ENCODE measurements at places on chromosomes 3 and 15.

DNA sequence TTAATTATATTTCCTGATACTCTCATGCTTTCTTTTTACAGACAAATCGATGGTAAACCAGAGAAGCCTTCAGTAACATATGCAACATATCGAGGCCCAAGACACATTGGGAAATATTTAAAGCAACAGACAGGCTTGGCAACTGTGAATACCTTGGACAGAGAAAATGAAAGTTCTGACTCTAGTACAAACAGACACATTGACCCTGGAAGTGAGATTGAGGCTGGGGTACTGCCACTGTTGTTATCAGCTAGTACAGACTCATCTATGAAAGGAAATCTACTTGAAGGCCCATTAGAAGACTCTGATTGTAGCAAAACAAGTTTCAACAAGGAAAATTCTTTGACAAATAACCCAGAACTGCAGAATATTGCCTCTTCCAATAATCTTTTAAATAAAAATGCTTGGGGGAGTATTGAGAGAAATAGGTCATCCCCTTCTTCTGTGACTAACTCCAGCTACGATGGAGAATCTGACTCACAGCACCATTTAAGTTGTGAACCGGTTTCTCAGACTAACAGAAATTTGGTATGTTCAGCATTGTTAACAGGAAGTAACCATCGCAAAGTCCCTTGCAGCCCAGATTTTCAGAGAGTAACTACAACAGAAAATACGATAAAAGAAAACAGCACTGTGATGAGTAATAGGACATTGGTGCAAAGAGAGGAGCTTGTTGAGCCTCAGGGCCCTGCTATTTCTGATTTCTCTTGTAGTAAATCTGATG is 50.2 kb downstream of the CRYBG3 start:
- DNase-seq: no peak

DNA sequence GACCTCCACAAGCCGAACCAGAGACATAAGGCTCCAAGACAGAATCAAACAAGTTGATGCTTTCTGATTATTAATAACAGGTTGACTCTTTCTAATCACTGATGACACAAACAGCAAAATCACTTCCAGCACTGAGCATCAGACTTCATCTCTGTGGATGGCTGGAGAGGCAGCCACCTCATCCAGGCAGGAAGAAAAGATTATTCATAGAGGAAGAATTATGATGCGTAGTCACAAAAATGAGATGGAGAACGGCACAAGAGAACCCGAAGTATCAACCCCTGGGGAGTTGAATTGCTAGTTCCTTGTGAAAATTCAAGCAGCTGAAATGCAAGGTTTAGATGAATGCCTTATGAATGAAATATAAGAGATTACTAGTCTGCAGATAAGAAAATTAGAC is 49.9 kb upstream of the LMCD1 start:
- DNase-seq: no peak

GRCh38 chr3:109033000-109033660 is 79.5 kb upstream of the GUCA1C start:
- no peak for DNase-seq

- DNase-seq: peak; percentile 93
These were observed 15.6 kb downstream of the TEX264 start for GRCh38 chr3:51686512-51687215.

- no peak for DNase-seq
These were observed 353.6 kb downstream of the CLSTN2 start for GRCh38 chr3:140288595-140288994.

DNA sequence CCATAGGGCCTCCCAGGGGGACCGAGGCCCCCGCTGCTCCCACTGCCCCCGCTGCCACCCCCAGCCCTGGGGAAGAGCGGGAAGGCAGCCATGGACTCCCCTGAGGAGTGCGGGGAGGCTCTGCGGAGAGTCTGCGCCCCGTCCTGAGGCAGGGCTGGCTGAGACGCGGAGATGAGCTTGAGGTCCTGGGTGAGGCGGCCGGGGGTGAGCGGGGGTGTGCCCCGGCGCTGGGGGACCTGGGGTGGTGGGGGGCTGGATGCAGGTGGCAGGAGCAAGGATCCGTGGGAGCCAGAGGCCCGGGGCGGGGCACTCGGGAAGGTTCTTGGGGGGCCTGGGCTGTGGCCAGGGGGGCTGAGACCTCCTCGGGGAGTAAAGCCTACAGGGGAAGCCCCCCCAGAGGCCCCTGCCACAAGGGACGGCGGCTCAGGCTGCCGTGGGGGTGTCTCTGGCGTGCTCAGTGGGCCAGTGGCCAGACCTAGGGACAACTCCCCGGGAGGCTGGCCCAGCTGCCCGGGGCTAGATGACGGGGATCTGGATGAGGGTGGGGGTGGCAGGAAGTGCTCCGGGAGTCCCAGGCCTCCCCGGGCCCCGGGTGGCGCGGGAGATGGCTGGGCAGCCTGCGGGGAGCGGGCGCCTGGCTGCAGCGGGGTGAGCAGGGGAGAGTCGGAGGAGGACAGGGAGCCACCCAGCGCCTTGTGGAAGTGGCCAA is 45.9 kb downstream of the HCN4 start:
- peak; percentile 56 for DNase-seq

DNA sequence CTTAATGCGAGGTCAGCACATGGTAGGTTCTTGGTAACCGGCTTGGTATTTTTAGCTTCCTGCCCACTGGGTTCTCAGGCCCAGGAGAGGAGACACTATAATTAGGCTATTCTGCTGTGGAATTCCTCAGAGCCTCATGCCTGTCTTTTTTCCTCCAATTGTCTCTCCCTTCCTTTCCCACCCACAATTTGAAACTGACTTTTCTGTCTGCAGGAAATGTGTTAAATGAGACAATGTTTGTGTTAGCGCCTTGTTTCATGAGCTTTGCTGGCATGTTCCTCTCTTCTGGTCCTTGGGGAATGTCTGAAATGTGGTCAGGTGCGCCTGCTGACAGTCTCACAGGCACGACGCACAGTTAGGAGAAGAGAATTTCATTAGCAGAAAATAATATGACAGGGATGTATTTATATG is 223.6 kb upstream of the CTNNB1 start:
- DNase-seq: no peak

DNA sequence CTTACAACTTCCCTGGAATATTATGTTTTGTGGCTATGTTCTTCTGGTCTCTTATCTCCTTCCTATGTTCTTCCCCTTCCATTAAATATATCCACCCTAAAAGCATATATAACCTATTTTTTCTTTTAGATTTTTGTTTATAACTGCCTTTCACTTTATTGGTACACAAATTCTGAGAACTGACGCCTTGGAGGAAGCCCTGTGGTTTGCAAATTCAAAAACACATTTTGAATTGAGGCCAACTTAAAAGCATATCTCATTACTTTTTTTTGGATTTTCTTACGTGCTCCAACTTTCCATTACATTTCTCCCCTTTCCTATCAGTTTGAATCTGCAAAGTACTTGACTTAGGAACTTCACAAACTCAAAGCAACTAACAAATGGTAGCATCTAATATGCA is 15.3 kb upstream of the COLQ start:
- no peak for DNase-seq

DNA sequence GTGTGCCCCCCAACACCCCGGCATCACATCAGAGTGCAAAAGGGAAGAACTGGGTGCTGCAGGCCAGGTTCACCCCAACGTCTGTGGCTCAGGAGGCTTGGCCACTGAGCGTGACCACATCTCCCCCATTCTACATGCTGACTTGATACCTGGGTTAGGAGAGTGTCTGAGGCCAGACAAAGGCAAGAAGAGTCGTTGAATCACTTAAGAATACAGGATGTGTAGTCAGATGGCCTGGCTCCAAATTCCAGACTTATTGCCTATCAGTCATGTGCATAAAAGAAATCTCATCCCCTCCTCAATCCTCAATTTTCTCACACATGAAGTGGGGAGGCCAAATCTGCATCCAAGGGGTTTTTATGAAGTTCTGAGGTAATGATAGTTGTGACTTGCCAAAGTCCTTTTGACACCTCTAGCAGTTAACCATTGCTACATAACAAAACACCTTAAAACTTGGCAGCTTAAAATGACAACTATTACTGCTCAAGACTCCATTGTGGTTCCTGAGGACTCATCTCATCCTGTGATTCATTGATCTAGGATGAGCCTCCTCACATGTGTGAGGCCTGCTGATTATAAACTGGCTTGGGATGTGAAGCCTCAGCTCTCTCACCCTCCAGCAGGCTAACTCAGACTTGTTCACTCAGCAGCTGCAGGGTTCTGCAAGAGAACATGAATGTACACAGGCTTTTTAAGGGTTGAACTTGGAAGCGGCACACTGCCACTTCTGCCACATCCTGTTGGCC is 138.8 kb upstream of the TLE3 start:
- DNase-seq: peak; percentile 33

DNA sequence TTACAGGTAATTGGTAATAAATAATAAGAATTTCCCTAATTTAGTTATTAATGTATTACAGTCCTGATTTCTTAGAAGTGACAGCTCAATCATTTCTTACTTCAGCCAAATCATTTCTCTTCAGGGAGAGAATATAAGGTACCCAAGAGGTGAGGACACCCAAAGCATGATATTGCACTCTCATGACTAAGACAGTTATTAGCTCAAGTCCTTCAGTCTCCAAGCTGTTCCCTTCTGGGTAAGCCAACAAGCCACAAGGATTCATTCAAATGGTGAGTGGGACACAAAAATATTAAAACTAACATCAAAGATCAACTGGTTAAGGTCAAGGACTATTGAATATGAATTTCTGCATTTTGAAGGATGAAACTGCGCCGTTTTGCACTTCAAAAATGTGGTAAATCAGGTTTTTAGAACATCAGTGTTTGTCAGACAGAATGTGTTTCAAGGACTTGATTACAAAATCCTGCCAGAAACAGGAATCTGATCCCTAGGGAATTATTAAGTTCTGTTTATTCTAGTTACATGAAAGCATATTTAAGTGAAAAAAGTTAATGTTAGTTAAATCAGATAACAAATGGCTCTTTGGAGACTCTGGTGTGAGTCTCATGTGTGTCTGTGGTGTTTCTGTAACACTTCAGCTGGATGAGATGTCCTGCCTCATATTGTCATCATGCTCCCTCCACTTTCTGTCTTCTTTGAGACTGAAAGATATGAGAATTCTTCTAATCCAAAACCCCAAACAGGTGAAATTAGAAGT is 101.7 kb upstream of the COL8A1 start:
- DNase-seq: no peak

DNA sequence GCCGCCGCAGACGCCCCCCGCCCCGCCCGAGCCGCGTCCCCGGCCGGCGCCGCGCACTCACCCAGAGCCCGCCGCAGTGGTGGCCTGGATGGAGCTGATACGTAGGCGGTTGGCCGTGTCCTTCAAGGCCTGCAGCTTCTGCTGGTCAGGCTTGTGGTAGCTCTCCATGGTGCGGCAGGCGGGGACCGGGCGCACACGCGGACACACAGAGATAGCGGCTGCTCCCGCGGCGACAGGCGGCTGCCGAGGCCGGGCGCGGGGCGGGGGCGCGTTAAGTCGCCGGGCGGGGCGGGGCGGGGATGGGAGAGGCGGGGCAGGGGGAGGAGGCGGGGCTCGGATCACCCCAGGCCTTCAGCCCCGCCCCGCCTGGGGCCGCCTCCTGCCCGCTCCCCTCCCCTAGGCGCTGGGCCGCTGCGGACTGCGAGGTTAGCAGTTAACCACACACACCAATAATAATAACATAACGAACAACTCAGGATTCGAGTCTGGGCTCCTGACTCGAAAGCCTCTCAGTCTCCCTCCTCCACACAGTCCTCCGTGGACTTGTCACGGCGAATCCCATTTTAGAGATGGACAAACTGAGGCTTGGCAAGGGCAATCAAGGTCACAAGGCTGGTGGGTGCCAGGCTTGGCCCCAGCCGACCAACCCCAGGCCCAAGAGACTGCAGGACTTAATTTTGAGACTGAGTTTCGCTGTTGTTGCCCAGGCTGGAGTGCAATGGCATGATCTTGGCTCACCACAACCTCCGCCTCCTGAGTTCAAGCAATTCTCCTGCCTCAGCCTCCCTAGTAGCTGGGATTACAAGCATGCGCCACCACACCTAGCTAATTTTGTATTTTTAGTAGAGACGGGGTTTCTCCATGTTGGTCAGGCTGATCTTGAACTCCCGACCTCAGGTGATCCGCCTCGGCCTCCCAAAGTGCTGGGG is at the start of gene TKT:
Gene TKT (minus strand): TSS at position 248 of the 929 bp plus-strand sequence. CDS start 80 bp downstream, at position 168.
- DNase-seq: peak; percentile 93

DNA sequence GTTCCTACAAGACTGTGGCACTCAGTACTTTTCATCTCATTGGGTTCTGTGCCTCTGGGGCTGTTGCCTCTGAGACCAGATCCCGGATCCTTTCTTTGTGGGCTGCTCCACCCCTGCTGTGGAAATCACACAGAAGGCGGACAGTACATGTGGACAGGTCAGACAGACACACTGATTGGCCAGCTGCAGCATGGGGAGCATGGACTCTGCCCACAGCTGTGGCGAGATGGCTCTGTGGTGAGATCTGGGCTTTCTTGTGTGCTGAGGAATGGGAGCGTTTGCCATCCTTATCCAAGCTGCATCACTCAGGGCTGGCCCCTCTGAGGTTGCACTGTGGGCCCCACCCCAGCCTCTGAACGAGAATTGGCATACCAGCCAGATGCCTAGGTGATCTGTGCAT is 147.0 kb downstream of the APBA2 start:
- no peak for DNase-seq

DNA sequence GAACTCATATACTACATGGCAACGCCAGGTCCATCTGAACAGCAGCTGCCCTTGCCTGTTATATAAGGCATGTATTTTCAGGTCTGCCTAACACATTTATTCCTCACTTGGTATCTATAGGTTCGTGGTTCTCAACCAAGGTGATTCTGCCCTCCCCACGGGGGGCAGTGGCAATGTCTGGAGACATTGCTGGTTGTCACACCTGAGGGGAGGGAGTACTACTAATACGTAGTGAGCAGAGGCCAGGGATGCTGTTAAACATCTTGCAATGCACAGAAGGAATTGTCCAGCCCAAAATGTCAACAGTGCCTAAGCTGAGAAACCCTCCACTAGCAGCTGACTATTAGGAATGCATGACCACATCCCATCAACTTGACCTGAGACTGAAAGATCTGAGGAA is 32.6 kb downstream of the ADAMTS9 start:
- DNase-seq: no peak

DNA sequence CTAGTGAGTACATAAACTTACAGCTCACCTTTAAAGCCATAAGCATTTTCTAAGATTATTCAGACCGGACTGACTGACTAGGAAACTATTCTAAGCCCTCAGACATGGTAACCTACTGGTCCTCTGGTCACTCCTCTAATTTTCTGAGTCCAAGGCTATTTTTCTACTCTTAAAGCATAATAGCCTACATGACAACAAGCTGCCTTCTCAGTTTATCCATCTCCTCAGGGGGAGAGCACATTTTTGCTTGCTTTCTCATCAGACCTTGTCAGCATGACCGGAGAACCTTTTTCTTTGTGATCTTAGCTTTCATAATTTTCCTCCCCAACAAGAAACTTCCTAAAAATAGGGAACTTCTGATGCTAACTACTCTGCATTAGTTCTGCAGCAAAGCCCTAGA is 38.4 kb downstream of the UBP1 start:
- DNase-seq: no peak

GRCh38 chr3:10757821-10758130 is 58.3 kb upstream of the SLC6A11 start:
- DNase-seq: no peak

GRCh38 chr3:149678351-149678950 is 20.6 kb upstream of the WWTR1 start:
- DNase-seq: no peak

GRCh38 chr15:34116620-34117019 is 14.7 kb downstream of the PGBD4 start:
- no peak for DNase-seq

Measured in activated effector memory CD4-positive, alpha-beta T cell treated with anti-CD3 and anti-CD28 coated beads, Interleukin-2, amount 50 U/mL, for 16 hours (primary cell).